ENCODE measurements at places on chromosomes 5 and 9.

DNA sequence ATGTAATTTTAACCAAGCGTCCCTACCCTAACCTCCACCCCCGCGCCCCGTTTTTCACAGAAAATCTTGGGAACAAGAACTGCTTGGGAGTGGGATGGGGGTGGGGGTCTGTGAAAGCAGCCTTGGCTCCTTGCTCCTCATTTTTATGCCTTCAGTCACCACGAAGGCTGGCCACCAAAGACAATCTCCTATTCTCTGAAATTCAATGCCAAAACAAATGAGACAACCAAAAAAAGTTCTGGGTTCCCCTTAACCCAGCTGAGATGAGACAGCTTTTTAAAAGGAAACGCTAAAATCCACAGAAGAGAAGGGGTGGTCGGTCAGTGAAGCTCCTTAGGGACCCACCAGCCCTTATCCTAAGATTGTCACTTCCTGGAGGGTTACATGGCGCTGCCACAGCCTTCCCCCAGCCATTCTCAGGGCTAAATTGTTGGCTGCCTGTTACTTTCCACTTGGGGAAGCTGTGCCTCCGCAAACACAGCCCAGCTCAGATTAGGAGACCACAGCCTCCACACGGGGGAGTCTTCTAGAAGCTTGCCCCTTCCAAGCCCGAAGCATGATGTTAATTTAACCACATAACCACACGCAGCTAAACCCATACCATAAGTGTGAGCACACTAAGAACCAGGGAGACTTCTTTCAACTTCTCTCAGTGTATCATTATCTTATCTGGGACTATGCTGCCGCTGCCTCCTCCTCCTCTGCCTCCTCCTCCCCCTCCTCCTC, 136.3 kb downstream of the FOXD1 start:
- no peak for DNase-seq

DNA sequence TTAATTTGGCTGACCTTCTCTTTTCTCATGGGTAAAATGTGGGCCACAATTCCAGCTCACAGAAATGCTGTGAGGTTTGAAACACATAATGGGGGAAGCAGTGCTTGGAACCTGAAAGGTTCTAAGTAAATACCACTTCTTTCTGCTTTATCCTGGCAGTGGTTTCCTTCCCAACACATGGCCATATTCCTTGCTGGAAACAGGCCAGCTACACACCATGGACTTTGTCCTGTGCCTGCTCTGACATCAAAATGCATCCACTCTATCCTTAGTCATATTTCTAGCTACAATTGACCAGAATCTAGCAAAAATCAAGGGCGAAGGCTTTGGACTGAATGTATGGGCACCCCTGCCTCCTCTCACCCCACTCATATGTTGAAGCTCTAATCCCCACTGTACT, 93.1 kb upstream of the TRPC7 start:
- DNase-seq = no peak

DNA sequence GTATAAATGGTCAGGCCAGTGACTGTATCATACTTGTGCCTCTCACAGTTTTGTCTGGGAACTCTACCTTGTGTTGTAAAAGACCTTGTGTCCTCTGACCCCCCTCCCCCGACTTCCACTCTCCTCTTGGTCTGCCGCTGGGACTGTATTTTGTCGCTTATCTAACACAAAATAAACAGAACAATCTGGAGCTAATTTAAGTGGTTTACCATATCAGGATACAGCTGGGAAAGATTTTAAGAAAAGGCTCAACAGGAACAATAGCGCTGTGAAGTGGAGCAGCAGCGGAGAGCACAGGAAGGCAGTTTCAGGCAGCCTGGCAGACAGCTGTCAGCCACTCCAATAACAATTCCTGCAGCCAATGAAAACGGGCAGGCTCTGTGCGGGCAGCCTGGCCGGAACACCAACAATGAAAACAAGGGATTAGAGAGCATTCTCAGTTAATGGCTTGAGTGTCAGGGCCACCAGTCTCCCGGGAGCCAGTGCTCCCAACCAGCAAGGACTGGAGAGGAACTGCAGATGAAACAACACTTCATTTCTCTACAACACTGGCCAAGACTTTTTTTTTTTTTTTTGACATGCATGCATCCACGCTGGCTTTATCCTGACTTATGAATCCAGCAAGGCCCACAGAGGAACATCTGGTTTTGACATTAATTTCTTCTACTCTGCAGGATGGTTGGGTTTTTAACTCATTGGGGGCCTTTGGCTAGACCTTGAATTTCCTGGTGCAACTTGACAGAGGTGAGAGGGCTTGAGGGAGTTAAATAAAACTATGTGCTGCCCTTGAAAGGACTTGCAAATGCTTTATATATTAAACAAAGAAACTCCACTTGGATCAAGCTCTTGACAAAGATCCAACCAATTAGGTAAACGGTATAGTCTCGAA, 76.7 kb downstream of the ARSB start:
- no peak for DNase-seq

- DNase-seq = no peak
Measured at GRCh38 chr5:126780165-126780827, 3.4 kb downstream of the LMNB1 start.

DNA sequence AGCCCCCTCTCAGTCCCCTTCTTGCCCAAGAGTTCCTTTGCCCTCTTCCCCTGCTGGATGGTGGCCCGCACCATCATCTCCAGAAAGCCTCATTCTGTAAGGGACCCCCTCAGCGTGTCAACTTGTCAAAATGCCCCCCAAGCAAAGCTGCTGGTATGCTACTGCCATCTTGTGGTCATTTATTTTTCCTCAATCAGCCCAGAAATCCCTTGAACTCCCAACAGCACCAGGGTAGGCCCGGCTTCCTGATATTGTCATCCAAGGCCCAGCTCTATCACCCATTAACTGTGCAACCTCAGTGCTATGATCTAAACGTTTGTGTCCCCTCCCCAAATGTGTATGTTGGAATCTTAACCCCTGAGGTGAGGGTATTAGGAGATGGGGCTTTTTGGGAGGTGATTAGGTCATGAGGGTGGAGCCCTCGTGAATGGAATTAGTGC, 53.2 kb upstream of the FBXW11 start:
- no peak for DNase-seq

- no peak for DNase-seq
Measured at GRCh38 chr9:82183181-82183860, 194.7 kb downstream of the SPATA31D1 start.

DNA sequence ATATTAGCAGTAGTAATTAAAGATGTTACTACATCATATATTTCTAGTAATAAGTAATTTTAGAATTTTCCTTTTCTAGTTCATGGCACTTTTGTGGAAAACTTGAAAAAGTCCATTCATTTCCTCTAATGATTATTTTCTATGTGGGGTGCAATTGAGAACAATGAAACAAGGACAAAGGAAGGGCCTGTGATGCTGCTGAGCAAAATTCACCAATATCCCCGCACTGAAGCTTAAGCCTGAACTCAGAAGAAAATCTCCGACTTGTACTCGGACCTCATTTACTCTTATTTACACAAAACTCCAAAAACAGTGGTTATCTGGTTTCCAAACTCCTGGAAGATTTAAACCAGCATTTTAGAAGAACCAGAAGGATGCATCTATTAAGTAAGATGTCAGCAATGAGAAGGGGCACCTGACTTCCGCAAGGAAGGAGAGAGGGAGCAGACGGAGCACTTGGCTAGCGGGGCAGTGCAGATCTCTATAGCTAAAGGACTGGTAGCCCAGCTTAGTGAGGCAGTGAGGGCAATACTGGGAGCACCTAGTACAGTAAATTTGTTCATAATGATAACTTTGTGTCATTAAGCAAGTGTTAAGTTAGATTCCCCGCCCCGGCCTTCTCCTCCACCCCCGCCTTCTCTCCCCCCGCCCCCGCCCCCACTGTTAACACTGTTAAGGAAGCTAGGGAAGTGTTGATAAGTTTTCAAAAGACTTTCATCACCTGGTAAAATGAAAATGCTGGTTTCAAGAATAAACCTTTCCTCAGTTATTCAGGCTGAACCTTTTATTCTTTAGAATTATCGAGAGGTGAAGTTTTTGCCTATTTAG, 123.3 kb downstream of the ZSWIM6 start:
- no peak for DNase-seq

- no peak for DNase-seq
Measured at GRCh38 chr9:137312852-137313325, 10.8 kb upstream of the NRARP start.

- DNase-seq = no peak
Measured at GRCh38 chr5:82265047-82265446, 13.1 kb downstream of the RPS23 start.

GRCh38 chr5:174718880-174719610, 5.3 kb upstream of the MSX2 start:
- no peak for DNase-seq

- DNase-seq = no peak
Measured at GRCh38 chr9:136965771-136966484, 11.4 kb upstream of the PTGDS start.

DNA sequence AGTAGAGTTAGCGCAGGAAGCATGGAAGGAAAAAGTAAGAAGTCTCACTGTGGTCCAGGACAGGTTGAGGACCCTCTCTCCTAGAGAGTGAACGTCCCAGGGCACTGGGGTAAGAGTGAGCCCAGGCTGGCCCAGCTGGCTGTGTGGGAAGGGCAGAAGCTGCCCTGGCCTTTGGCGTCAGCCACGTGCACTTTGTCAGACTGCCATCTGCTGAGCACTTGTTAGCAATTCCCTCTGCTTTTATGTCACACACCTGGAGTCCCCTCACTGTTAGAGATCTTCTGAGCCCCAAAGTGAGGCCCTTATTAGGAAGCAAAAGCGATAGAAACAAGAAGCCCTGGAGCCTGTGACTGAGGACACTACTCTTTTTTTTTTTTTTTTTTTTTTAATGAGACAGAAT, 79.1 kb downstream of the UGCG start:
- no peak for DNase-seq

- DNase-seq = no peak
Measured at GRCh38 chr5:145471831-145472612, 363.1 kb downstream of the PRELID2 start.

DNA sequence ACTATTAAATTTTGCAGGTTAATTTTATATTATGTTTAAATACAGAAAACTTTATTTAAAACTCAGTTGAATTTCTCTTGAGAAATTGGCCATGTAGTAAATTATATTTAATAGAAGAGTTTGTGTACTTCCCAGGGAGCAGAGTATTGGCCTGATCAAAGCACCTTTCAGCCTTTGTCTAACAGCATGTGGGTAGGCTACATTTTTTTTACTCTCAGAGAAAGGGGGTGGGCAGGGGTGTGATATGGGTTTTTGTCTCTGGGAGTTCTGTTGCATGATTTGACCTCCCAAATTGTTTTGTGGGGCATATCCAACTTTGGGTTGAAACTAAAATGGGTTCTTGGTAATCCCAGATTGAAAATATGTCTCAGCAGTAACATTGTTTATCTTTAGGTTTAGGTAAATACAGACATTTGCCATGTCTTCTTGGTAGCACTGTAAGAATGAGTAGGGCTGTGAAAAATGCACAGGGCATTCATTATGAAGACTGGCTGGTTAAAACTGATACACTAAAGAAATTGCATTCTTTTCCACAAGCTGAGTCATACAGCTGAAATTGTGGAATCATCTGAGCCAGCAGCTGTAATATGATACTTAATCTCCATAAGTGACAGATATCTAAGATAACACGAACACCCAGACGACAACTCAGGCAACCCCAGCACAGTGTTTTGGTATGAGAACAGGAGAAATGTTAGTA, 75.4 kb upstream of the CDKN2B start:
- no peak for DNase-seq

DNA sequence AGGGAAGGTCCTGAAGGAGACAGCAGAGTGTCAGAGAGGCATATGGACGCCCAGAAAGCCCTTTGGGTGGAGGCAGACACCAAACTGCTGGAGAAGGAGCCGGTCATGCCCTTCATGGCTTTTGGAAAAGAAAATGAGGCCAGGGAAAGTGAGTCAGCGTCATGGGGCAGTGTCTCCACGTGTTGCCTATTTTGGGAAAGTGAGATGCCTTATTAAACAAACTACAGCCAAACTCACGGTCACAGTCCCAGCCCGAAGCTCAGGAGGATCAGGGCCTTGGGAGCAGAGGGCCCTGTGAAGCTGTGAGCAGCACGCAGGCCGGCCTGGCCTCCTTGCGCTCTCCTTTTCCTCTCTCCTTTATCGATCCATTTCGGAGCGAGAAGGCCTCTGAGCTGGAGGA, 25.0 kb downstream of the RGS3 start:
- DNase-seq = no peak

DNA sequence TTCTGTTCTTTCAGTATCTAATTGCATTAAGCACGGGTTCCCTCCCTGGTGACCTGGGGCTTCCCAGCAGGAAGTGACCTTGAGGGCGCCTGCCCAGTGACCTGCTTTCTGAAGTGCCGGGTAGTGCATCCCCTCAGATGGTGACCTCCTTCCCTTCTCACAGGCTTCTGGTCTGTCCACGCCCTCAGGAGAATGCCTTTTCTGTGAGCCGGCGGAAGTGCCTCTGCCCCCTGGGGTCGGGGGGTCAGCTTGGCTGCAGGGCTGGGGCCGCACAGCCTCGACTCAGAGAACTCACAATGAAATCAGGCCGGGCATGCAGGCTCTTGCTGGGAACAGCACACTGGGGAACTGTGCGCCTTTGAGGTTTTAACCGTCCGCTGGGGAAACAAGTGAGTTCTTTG, 124.5 kb upstream of the PHYKPL start:
- no peak for DNase-seq

GRCh38 chr5:100788417-100788816, 114.7 kb downstream of the ST8SIA4 start:
- no peak for DNase-seq

DNA sequence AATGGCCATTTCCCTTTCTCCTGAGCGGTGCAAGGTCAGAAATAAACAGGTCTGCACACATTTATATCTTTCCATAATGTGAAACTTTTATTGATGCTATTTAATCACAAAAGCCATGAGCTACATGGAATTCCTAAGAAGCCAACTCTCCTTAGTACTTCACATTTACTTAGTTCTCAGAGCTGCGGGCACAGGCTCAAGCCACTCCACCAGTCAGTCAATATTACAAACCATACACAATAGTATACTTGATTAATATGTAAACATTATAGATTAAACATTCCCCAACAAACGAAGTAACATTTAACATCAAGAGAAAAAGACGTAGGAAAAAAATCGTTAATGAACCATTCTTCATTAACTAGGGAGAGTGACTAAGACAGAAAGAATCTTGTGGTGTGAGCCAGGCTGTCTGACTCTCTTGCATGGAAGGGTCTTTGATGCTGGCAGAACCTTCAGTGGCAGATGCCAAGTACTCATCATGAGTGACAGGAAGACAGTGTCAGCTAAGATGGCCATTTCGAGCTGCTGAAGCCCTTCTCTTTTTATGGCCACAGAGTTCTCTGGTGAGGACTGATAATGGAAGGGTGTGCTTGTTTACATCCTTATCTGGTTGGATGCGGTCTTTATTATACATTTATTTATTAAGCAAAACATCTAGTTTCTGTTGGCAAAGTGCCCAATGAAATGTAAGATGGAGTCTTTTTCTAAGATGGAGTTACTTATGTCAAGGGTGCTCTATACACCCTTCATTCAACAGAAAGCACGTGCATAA, 115.5 kb upstream of the TUT7 start:
- DNase-seq = no peak

DNA sequence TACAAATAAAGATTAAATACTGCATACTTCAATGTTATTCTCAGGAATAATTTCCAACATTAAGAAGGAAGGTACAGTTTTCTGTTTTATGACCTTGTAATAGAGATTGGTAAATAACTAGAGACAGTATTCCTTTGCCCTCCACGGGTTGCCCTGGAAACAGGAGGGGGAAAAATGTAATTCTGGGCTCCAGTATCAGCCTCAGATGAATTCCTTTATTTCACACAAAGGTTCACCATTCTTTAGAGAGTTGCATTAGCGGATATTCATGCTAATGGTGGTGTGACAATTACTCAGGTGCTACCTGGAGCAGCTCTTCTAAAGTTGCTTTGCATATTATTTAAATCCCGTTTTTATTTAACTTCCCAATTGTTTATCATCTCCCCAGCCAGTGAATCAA, 42.6 kb downstream of the CETN3 start:
- DNase-seq = no peak

- DNase-seq = no peak
Measured at GRCh38 chr5:88489364-88489763, 220.7 kb upstream of the TMEM161B start.
